ENCODE measurements at places on chromosomes 3 and 15.

GRCh38 chr15:47376190-47376589, 341.1 kb upstream of the SEMA6D start:
- H3K27ac ChIP-seq: no peak overlapping the region
- H3K27me3 ChIP-seq: no peaks in the 10 kb centered on the region
- no peak for DNase-seq
- no peaks in the 10 kb centered on the region for H3K4me1 ChIP-seq

GRCh38 chr15:70558406-70559264, 204.7 kb downstream of the UACA start:
- H3K36me3 ChIP-seq: no peaks in the 10 kb centered on the region
- DNase-seq: peak; percentile 45
- peaks cover 16% of the 10 kb centered on the region for H3K4me1 ChIP-seq
- H3K27me3 ChIP-seq: no peaks in the 10 kb centered on the region
- no peak overlapping the region for H3K27ac ChIP-seq
- H3K4me3 ChIP-seq: no peak overlapping the region

GRCh38 chr15:84821501-84822021, 4.4 kb downstream of the ALPK3 start:
- no peak for DNase-seq
- H3K4me3 ChIP-seq: no peak overlapping the region
- H3K4me1 ChIP-seq: peaks cover 10% of the 10 kb centered on the region

DNA sequence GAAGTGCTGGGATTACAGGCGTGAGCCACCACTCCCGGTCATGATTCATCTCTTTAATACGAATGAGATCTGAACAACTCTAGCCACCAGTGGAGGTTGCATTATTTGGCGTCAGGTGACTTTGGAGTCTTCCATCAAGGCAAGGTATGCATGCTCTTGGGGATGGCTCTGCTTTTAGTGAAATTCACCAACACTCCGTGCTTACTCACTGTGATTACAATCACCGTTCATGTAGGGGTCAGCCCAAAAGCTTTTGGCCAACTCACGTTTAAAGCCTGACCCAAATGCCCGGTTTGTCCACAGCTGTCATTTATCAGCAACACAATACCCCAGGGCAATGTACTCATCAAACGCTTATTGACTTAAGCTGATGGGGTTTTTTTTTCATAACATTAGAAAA, 155.4 kb downstream of the PDZRN3 start:
- no peak for DNase-seq
- H3K27me3 ChIP-seq: peaks cover 12% of the 10 kb centered on the region
- no peak overlapping the region for H3K27ac ChIP-seq
- no peak overlapping the region for H3K4me3 ChIP-seq

- H3K4me3 ChIP-seq: no peak overlapping the region
- H3K36me3 ChIP-seq: no peaks in the 10 kb centered on the region
- no peak for DNase-seq
- H3K27ac ChIP-seq: no peak overlapping the region
- H3K27me3 ChIP-seq: peaks cover 16% of the 10 kb centered on the region
- H3K4me1 ChIP-seq: no peaks in the 10 kb centered on the region
Measured at GRCh38 chr15:81475926-81476325, 101.9 kb upstream of the TMC3 start.

DNA sequence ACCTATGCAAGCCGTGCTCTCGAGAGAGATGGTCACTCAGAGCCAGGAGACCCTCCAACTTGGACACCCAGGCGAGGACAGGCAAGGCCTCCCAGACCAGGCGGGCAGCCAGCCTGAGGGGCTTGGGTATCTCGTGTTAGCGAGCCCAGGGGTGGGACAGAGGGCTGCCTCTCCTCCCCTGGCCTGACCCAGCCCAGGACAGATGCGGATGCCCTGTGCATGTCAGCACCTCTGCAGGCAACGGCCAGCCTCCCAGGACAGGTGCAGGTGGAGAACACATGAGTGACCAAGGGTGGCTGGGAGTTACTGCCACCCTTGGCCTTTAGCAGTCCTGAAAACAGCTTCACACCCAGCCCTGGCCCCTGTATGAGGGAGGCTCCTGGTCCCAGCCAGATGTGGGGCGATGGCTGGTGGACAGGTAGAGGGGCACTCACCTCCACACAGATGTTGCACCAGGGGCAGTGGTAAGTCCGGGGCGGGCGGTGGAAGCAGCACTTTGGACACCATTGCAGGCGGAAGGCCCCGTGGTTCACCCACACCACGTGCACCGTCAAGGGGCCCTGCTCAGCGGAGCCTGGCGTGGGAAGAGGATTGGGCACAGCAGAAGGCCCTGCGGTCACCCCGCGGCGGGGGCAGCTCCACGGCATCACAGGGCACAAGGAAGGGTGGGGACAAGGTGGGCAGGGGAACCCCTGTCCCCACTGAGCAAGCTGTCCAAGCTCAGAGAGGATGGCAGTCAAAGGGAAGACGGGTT, 2.1 kb downstream of the ZDHHC19 start:
- no peaks in the 10 kb centered on the region for H3K27me3 ChIP-seq
- no peak overlapping the region for H3K4me3 ChIP-seq
- H3K4me1 ChIP-seq: peaks cover 13% of the 10 kb centered on the region
- H3K27ac ChIP-seq: no peak overlapping the region
- no peak for DNase-seq

DNA sequence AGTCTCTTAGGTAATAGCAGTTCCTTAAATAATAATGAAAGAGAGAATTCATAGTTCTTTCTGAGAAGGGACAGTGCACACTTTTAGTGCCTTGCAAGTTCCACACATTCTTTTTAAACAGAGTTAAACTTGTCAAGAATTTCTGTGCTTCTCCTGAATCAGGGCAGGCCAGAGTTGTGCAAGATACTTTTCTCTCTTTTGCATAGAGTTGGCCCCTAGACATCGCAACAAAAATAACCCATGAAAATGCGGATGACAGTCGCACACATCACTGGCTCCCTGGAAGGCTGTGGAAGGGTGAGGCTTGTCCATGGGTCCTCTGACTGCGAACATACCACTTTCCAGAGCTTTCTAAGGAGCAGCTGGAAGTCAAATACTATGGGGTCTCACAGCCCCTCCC, 40.1 kb downstream of the FBLN2 start:
- no peaks in the 10 kb centered on the region for H3K36me3 ChIP-seq
- no peaks in the 10 kb centered on the region for H3K4me1 ChIP-seq
- H3K27ac ChIP-seq: no peak overlapping the region
- H3K27me3 ChIP-seq: no peaks in the 10 kb centered on the region
- no peak overlapping the region for H3K4me3 ChIP-seq

- H3K36me3 ChIP-seq: no peaks in the 10 kb centered on the region
- peaks cover 12% of the 10 kb centered on the region for H3K4me1 ChIP-seq
- no peak for DNase-seq
Measured at GRCh38 chr3:157225001-157225400, 65.1 kb upstream of the CCNL1 start.

DNA sequence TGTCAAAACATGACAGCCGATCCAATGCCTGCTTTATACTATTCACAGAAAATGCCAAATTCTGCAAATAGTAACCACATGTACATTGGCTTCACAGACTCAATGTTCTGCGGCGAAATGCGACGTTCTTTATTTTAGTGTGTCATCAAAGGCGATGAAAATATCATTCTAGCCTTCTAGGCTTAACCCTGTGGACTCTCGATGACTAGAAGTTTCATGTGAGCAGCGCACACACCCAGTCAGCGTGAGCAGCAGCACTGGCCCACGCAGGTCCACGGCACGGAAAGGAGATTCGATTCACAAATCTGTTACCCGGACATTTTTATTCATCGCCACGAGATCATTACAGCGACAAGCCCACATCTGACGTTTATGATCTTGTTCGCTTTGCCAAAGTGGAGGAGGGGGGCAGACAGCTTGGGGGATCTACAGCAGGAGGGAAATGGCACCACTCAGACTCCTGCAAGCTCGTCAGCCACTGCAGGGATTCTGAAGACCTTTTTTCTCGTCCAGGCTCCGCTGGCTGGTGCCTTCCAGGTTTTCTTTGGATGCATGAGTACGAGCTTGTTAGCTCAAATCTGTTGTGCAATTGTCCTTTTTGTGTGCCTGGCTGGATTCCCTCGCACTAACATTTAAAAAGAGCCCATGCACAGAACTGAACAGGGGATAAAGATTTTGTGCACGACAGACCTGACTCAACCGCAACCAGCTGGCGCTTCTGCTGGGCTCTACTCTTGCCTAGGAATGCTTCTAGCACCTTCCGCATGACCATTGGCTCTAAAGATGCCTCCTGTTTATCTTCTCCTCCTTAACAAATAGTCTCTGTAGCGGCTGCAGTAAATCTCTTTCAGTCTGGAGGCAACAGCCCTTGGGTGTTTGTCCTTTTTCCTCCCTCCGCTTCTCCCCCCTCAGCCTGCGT, 938.4 kb downstream of the MCTP2 start:
- no peak overlapping the region for H3K4me3 ChIP-seq
- no peaks in the 10 kb centered on the region for H3K4me1 ChIP-seq
- no peaks in the 10 kb centered on the region for H3K36me3 ChIP-seq

DNA sequence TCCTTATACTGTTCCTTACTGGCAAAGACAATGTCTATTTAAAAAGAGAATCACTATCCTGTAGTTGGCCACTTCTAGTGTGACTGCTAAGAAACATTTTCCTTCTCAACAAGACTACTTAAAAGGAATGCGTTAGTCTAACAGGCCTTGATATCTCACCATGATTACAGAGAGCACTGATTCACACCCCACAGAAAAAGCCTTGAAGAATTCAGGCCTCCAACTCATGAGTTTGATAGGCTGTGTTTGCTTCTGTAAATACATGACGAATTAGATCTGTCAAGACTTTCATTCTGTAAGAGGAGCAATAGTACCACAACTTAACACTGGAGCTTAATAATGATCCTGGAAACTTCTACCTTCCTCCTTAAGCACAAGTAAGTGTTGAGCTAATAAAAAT, 432.8 kb upstream of the NR2F2 start:
- no peak for DNase-seq
- no peak overlapping the region for H3K27ac ChIP-seq
- no peaks in the 10 kb centered on the region for H3K36me3 ChIP-seq
- H3K4me3 ChIP-seq: no peak overlapping the region
